ENCODE measurements at places on chromosomes 7 and 10.

DNA sequence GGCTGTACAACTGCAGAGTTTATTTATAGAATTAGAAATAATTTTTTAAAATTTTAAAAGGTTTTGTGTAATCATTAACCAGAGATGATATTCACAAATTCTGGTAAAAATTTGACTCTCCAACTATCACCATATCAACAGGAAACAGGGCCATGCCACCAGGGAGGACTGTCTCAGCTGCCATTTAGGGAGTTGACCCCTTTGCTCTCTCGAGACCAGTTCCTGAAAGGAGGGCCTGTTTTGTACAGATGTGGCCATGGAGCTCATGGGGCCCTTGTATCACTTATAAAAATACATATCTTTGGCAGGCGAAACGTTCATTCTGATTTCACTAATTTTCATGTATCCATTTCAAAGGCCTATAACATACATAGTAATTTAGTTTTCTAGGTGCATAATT lies 20.3 kb downstream of the H2AZ2 start:
- no peak for DNase-seq

GRCh38 chr10:70656489-70656888 lies 15.8 kb upstream of the ADAMTS14 start:
- DNase-seq: no peak

- DNase-seq: peak; percentile 71
Observed at GRCh38 chr10:84008878-84009277, 130.4 kb upstream of the GHITM start.

DNA sequence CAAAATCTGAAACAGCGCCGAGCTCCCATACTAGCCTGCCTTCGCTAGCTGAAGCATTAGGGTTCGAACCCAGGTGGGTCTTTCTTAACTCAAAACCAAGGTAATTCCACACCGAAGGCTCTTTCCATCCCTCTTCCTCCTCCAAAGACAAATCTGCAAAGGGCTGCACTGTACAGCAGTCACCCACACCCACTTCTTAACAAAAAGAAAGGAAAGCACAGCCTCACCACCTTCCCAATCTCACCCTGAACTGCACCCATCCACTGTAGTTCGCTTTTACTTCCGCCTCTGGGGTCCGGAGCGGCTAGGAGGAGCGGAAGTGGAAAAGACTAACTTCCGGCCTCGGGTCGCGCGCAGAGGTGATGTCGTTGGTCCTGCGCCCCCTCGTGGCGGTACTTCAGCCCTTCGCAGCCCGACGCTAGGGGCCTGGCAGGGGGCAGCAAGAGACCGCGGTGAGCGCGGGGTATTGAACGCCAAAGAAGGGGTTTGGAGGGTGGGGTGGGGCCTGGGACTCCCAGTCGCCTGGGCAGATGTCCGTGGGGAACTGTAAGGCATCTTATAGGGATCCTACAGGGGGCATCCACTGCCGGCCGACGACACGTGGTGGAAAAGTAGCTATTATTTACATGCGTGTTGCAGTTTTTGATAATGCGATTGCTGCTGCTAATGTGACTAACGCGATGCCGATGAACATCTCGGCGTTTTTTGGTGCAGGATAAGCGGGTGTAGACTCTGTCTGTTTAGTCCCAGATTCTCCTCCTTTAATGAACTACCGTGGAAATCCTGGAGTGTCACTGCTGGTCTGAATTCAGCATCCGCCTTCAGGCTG lies at the start of gene MTERF1:
Gene MTERF1 (minus strand): TSS at position 290 of the 829 bp plus-strand sequence. CDS start 619 bp downstream, outside the sequence.
- DNase-seq: peak; percentile 89

GRCh38 chr7:17126413-17127268 lies 171.8 kb upstream of the AHR start:
- no peak for DNase-seq

- no peak for DNase-seq
Observed at GRCh38 chr10:2228320-2228901, 491.1 kb upstream of the ADARB2 start.
